ENCODE measurements at places on chromosomes 5 and 9. TPM values are rescaled to one million over a fixed set of nuclear protein-coding genes. Genes with fewer than 3 reads are reported as not detected.

NR5A1 gene
- total RNA-seq, result not detected

- DNase-seq, result no peak
Measured at GRCh38 chr5:159700016-159700415, 216.3 kb upstream of the ADRA1B start.

GRCh38 chr5:56075361-56075760 is 80.6 kb upstream of the IL6ST start:
- DNase-seq, result no peak

DNA sequence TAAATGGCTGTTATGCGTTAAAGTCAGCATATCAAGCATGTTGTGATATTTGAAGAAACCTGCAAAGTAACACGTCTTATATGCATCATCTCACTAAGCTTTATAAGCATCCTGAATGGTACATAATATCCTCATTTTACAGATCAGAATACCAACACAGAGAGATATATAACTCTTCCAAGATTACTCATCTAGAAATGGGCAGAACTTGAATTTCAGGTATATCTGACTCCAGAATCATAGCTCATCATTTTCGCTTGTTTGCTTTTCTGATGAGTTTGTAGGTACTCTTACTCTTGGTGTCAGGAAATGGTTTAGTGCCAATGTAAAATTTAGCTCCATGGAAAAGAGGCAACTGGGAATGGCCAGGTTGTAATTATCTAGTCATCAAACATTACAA is 232.3 kb upstream of the ANKH start:
- DNase-seq, result no peak

GRCh38 chr5:36600917-36601527 is 5.4 kb upstream of the SLC1A3 start:
- DNase-seq, result no peak

DNA sequence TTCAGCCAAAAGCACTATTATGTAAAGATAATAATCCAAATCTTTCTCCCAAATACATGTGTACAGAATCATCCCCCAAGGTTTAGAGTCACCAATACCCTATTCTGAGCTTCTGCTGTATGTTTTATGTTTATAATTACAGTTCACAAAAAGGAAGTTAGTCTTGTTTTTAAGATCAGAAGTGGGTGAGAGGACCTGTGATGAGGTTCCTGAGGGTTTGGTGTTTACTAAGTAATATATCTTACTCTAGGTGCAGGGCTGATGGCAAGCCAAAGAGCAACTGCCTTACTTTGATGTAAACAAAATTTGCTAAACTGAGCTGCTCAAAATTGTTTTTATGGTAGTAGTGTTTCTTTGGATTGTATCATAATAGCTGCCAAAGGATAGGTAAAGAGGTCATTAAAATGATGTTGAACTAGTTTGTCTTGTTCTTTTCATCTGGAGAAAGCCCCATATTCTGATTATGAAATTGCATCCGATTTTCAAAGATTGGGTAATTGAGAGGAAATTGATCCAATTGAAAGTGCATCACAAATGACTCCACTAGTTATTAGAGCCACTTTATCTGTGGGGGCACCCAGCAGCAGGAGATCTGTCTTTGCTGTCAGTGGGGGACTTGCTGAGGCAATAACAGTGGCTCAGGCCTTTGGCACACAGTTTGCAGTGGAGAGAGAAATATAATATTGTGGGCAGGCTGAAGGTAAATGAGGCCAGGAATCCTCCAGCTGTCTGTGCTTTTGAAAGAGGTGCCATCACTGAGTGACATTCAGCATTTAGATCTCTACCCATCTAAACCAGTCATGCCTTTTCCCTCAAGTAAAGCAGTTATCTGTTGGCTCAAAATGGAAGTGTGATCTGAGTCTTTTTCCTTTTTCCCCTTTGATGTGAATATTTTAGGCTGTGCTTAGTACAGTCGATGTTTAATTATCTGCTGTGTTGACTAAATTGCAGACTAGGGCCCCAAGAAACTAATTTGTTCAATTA is 14.1 kb downstream of the TRIM32 start:
- no peak for DNase-seq

GRCh38 chr9:98142925-98143481 is 24.0 kb upstream of the TRIM14 start:
- no peak for DNase-seq

- DNase-seq, result no peak
Measured at GRCh38 chr5:41420492-41421067, 89.8 kb downstream of the PLCXD3 start.

All from cardiac septum (tissue), 1 donor.